Amniotic stem cell (primary cell): ENCODE measurements at places on chromosomes 6 and 20.

DNA sequence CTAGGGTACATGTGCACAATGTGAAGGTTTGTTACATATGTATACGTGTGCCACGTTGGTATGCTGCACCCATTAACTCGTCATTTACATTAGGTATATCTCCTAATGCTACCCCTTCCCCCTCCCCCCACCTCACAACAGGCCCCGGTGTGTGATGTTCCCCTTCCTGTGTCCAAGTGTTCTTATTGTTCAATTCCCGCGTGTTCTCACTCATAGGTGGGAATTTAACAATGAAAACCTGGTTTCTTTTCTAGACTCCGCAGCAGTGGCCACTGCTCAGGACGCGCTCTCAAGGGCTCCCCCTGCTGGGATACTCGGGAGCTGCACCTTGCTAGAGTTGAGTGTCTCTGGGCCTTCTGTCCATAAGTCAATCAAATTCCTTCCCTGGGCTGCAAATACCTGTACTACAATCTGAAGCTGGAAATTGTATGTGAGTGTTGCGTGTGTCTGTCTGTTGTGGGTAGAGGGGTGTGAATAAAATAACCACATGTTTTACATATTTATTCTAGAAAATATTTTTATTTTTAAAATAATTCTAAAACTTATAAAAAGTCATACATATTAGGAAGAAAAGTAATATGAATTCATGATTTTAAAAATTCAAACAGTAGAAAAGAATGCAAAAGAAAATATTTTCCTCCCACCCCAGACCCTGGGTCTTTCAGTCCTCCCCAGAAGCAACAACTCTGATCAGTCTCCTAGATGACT, 8.2 kb upstream of the CEP250 start:
- DNase-seq, result peak; percentile 32

DNA sequence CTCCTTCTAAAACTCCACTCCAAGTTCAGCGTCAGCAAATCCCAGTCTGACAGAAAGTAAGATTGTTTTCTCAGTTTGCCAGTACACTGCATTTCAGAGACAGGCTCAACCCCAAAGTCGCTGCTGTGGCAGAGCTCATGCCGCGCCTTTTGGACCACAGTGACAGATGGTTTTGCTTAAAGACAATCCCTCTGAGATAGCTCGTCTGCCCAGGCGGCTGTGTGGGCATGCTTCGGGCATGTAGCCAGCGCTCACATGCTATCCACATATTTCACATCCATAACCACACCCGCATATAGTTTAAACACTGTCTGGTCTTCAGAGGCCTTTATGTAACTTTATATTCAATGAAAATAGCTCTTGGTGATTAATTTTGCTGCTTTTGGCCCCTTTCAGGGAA, 14.7 kb upstream of the PXDC1 start:
- peak; percentile 43 for DNase-seq

DNA sequence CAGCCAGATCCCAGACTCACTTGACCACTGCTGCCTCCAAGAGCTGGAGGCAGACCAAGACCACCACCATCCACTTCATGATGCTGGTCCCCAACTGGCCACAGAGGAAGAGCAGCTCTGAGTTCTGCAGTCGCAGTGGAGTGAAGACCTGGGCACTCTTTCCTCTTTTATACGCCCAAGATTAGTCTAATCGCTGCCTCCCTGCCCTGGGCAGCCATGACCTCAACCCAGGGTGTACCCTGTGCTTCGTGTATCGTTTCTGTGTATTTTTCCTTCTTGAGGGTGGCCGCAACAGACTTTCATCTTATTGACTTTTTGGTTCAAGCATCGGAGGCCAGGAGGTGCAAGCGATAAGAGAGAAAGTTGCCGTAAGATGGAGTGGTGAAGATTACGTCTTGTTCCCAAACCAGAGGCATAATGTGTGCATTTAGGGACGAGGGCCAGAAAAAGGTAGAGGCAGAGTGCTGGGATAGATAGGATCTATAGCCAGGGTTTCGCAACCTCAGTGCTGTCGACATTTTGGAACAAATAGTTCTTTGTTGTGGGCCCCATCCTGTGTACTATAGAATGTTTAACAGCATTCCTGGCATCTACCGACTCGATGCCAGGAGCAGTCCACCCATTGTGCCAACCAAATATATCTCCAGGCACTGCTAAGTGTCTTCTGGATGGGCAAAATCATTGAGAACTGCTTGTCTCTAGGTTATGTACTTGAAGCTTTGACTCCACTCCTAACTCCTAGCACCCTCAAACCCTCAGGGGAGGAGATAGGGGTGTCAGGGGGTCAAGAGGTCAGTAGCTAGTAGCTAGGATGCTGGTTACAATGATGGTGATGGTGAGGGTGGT, at the start of gene PGC:
Gene PGC, minus strand, starts transcription at position 142 of the 846 bp plus-strand sequence. Its CDS starts 63 bp downstream, at position 79.
- DNase-seq, result no peak

- DNase-seq, result no peak
These were observed 11.3 kb downstream of the GRIK2 start for GRCh38 chr6:101404775-101405174.
